ENCODE measurements at places on chromosomes 2 and 18.

DNA sequence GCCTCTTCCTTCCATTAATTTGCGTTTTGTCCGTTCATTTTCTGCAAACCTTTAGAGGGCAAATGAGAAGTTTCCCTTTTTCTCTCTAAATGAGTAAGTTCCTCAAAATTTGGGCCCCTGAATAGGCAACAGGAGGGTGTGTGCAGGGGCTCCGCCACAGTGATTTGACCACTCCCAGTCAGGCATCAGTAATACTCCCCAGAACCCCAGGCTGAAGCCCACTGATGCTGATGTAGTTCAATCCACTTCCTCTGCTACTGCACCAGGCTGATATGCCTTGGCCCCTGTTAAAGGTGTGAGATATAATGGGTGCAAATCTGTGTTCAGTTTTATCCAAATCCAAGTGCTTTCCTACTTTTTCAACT lies 1150.0 kb downstream of the RPIA start:
- DNase-seq: no peak

DNA sequence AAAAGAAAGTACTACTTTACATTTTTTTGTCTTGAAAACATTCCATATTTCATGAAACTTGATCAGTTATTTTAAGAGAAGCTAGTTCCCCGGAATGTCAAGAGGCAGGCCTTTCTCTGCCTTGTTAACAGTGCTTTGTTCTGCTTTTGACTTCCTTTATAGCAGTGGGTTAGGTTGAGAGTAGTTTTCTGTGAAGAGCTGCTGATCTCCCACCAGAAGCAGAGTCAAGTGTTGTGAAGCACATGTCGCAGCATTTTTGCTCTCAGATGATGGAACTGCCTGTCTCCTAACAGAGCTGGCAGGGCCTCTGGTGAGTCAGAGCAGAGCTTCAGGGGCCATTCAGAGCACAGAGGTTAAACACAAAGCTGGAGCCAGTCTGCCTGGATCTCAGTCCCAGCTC lies 871.8 kb downstream of the SLC4A3 start:
- DNase-seq: no peak

DNA sequence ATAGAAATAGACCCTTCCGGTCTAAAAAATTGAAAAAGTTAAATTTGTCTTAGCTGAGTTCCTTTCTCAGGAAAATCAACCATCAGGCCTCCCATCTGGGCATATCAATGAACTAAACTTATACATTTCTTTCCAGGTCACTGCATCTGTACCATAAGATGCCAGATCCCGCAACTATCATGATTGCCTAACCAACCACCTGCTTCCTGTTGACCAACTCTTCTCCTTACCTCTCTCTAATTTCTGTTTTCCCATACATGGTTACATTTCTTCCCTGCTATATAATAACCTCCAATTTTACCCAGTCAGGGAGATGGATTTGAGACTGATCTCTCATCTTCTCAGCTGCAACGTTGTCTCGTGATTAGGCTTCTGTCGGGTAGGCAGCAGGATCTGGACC lies 228.7 kb downstream of the FSIP2 start:
- DNase-seq: no peak

DNA sequence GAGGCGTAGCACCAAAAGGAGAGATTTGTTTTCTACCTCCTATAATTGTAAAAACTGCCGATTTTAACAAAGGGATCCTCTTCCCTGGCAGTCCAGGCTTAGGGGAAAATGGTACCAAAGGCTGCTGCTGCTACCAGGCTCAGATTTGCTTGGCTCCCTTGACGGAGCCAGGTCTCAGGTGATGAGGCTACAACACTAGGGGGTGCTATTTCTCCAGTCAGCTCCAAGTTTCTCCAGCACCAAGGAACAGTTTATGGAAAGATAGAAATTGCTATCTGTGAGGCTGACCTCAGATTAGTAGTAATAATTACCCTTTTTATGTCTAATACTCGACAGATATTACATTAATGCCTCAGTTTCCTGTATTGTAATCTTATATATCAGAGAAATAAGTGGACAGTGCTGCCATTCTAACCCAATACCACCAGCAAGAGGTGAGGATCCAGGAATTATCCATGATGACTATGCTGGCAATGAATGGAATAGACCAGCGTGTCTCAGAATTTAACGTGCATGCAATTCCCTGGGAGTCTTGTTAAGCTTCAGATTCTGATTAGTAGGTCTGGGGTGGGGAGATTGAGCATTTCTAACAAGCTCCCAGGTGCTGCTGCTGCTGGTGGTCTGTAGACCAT lies 111.3 kb downstream of the ESCO1 start:
- DNase-seq: peak; percentile 42

DNA sequence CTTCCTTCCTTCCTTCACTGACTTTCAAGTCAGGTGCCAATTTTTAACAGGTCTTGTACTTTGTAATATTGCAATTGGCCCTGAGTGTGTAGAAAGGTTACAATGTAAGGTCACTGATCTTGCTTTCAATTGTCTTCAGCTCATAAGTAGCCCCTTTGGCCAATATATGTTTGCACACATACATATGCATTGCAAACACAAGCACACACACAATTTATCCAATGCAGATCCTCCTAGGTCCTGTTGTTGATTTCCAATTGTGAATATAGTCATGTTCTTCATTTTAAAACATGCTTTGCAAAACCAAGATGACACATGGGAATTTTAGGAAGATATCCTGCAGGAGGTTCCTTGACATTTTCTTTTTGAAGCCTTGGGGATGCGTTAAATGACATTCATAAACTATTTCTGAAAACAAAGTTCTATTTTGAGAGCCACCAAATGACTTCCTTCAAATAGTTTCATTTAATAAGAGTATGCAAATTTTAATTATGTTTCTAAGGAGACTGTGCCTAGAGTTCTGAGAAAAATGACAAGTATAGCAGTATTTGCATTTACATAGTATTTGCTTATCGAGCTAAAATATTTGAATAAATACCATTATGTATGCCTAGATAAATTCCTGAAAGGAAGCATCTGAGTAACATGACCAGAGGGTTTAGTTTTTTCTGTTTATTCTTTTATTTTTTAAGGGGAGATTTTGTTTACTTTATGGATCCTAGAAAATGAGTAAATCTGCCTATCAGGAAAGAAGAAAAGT lies 117.1 kb upstream of the TMEFF2 start:
- DNase-seq: no peak

DNA sequence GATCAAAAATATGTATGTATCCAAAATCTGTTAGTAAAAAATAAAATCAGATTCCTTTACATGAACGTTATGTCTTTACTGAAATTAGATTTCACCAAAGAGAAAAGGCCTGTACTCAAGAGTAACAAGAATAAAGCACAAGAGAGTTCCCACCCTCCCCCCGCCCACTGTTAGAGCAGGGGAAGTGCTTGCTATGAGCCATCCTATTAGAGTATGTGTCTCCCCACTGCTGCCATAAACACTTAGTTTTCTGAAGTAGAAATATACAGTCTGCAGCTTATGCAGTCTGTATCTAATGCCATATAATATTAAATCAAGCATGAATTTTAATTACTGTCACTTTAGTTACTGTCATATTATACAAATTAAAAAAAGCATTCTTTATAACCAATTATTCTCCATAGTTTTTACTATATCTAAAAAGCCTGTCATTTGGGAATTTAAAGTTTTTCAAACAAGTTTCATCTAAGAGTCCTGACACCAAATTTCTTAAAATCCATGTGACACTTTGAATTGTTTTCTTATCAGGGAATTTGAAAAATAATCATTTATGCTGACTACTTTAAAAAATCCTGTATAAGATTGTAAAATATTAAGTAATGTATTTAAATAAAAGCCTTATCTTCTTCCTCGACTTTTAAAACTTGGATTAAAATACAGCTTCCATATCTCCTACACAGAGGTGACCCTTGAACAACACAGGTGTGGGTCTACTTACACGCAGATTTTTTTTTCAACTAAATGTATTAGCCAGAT lies 51.8 kb upstream of the GPR75 start:
- no peak for DNase-seq

GRCh38 chr18:53567929-53568574 lies 656.4 kb downstream of the MBD2 start:
- DNase-seq: peak; percentile 20

GRCh38 chr2:150856596-150857281 lies 369.3 kb upstream of the RND3 start:
- DNase-seq: no peak

GRCh38 chr2:225889452-225889851 lies 489.9 kb downstream of the NYAP2 start:
- DNase-seq: peak; percentile 52

GRCh38 chr2:160450486-160450885 lies 43.1 kb downstream of the RBMS1 start:
- no peak for DNase-seq

- no peak for DNase-seq
Observed at GRCh38 chr2:62894966-62895631, 155.5 kb upstream of the OTX1 start.
